ENCODE measurements at places on chromosomes 6 and 20. TPM values are rescaled to one million over a fixed set of nuclear protein-coding genes. Genes with fewer than 3 reads are reported as not detected.

MAPK14 gene
- 95.6 TPM for total RNA-seq

BCL2L1 gene
- 97.6 TPM for total RNA-seq

GHRH gene
- total RNA-seq = not detected

RBBP8NL gene
- total RNA-seq = not detected

MMP24OS gene
- 31.3 TPM for total RNA-seq
